ENCODE measurements at places on chromosomes 2 and 18.

GRCh38 chr2:230411570-230412370, 4.2 kb upstream of the SP100 start:
- DNase-seq = peak; percentile 72

DNA sequence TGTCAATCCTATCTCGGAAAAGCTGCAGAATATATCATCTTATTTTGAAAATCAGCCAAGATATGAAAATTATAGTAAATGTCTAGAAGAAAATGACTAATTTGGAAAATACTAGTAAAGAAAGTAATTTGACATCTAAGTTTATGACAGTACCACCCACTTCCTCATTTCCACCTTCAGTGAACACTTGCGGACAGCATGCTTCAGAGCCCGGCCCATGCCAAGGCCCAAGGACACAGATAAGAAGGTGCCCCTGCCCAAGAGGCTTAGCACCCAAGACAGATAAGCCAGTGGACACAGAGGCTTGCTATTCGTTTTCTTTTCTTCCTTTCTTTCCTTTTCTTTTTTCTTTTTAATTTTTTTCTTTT, 4.8 kb upstream of the KCNG2 start:
- DNase-seq = peak; percentile 69

DNA sequence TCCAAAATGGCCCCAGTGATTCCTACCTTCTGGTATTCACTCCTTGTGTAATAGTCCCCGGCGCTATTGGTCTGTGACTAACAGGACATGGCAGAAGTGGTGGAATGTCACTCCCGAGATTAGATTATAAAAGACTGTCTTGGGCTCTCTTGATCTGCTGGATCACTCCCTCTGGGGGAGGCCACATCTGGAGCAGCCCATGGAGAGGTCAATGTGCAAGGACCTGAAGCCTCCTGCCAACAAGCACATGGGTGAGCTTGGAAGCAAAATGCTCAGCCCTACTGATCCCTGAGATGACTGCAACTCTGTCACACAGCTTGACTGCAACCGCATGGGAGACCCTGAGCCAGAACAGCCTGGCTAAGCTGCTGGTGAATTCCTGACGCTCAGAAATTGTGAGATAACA, 94.3 kb upstream of the GLI2 start:
- DNase-seq = no peak

GRCh38 chr18:12659904-12660605, 2.1 kb upstream of the SPIRE1 start:
- DNase-seq = peak; percentile 72

- peak; percentile 31 for DNase-seq
Measured at GRCh38 chr2:56130463-56131070, 53.2 kb upstream of the CCDC85A start.

GRCh38 chr2:224584111-224584784, 915 bp downstream of the CUL3 start:
- DNase-seq = peak; percentile 69

DNA sequence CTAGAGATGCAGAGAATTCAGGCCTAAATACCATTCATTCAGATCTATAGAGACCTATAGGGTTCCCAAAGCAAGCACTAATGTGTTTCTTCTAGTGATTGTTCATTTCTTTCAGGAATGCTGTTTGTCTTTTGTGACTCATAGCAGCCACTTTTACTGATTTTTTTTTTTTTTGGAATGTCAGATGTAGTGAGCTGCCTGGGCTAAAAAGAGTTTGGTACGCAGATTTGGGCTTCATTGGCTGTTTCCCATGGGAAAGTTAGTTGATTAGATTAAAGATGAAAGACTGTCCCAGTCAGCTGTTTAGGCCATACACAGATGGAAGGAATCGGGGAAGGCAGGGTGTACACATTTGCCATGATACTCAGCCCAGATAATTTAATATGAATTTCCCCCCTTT, 87.6 kb downstream of the CDC42EP3 start:
- no peak for DNase-seq

DNA sequence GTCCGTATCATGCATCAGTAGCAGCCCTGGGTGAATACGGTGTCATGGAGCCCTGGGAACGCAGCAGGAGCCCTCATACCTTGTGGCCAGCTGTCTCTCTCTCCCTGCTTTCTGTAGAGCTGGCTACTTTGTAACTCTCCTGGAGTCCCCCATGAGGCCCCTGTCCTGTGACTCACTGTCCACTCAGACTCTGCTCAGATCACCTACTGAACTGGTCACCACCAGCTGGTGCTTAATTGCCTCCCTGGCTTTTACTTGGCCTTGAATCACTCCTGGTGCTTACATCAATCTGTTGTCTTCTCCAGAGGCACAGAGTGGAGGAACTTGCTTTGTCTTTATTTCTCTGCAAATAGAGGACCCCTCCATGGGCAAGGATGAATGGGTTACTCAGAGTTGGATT, 172.7 kb downstream of the HRH4 start:
- DNase-seq = no peak

- no peak for DNase-seq
Measured at GRCh38 chr18:31649978-31650719, 34.2 kb downstream of the B4GALT6 start.

DNA sequence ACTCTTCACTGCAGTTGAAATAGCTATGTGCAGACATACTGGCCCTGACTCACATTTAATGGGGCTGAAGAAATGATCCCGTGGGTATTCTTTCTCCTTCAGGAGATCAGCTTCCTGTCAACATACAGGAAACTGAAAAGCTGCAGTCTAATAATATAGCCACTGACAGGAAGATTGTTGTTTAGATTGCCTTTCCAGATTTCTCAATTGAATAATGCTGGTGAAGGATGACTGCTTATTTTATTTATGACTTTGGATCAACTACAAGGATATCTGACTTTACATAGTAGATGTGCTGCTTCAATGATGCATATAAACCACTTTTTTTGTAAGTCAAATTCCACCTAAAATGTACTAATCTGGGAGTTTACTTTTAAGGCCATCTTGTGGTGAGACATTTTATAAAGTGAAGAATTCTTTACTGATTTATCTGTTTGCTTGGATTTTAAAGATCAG, 93.4 kb upstream of the MAP4K3 start:
- peak; percentile 36 for DNase-seq

- DNase-seq = no peak
Measured at GRCh38 chr2:205975082-205975949, 110.7 kb downstream of the INO80D start.

DNA sequence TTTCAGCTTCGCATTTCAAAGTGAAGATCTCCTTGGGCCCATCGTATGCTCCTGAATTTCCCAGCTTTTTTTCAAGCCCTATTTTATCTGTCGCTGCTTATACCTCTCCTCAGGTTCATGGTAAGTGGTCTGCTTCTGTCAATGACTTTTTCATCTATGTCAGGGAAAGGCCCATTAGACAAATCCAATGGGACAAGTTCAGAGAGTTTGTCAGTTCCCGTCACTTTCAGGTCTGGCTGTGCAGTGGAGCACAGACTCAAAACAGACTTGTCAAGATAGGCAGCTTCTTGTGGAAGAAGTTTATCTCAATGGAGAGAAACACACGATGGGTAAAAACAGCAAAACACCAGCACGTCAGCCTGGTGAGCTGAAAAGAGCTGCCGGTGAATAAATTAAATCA, 100.9 kb upstream of the KLF7 start:
- no peak for DNase-seq

- no peak for DNase-seq
Measured at GRCh38 chr2:138274421-138275291, 226.9 kb upstream of the SPOPL start.

- DNase-seq = no peak
Measured at GRCh38 chr2:132871831-132872230, 201.8 kb upstream of the LYPD1 start.

DNA sequence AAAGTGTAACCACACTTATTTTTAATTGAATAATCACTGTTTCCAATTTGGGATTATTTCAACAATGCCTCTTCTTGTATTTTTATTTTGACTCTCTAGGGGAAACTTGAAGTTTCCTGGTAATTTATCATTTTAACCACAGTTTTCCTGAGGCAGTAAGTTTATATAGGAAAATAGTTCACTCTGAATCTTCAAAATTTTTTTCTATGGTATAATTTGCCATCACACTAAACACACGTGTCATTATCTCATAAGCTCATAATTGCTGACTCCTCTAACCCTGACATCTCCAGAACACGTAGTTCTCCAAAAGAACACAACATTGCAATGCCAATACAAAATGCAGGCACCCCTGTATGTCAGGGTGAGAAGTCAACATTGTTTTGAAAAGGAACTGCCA, 102.2 kb upstream of the FZD7 start:
- no peak for DNase-seq

DNA sequence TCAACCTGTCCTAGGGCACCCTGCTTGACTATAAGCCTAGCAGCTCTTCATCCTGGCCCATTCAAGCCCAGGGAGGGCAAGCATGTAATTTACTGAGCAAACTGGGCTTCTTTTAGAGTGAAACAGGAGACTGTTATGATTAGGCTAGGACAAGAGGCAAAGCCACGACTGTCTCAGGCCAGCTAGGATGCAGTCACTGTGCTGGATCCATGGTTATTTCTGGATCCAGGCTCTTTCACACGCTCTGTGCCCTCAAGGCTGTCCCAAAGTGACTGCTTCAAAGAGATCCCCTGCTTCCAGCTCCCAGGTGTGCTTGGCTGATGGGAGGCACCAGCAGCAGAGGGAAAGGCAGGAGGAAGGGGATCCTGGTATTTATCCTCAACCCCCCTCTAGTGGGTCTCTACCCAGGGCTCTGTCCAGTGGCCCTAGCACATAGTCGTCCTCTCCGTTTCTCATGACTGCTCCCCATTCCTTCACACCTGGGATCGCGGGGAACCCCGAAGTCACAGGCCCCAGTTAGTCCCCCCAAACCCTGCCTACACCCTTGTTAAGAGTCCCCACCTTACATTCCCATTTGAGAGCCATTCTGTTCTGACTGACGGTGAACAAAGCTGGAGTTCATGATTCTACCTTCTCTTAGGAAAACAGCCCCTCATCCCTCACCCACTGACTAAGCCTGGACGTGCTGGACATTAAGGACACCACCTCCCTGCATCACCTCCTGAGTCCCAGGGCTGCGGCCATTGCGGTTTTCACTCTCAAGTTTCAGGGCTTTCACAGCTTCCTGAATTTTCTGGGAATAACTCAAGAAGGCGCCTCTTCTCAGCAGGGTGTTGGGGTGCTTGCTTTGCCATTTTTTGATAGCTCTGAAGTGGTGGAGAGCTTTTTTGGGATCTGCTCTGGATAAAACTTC, 63.2 kb downstream of the POLR1A start:
- DNase-seq = no peak

GRCh38 chr2:12243381-12243780, 473.4 kb upstream of the TRIB2 start:
- no peak for DNase-seq

DNA sequence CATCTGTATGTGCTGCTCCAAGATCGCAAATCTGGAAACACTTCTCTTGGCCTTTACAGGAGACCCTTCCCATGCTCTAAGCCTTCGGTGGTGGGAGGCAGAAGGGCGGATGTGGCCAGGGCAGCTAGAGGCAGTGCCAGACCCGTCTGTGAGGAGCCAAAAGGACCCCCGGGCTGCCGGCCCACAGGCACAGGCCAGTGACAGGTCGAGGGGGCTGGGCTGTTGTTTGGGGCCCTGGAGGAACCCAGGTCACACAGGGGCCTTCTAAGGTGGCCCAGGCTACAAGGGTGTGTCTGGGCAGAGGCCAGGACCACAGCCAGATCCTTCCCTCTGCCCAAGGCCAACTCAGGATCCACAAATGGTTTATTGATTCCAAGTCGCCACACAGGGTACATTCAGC, 49.4 kb downstream of the SLC66A2 start:
- DNase-seq = no peak

- no peak for DNase-seq
Measured at GRCh38 chr2:11749646-11750349, 3.4 kb downstream of the LPIN1 start.

DNA sequence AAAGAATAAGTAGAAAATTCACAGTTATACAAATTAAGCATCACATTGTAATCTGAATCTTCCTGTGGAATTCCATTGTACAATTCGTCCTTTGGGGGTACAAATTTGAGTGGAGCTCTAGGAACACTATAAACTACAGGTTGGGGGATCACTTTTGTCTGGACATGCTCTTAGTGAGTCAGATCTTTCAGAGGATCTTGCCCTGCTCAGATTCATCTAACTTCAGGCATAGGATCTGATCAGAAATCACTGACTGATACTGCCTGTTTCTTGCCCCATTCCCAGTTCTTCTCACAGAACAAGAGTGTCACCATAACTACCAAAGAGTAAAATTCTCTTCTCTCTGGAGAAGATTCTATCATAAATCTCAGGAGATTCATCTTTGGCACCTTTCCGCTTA, 10.7 kb upstream of the VSNL1 start:
- no peak for DNase-seq

GRCh38 chr2:215677481-215677880, 241.6 kb upstream of the FN1 start:
- DNase-seq = no peak

- DNase-seq = no peak
Measured at GRCh38 chr2:133801946-133802345, 233.7 kb upstream of the NCKAP5 start.

GRCh38 chr2:223537115-223537514, 65.0 kb downstream of the SCG2 start:
- no peak for DNase-seq

DNA sequence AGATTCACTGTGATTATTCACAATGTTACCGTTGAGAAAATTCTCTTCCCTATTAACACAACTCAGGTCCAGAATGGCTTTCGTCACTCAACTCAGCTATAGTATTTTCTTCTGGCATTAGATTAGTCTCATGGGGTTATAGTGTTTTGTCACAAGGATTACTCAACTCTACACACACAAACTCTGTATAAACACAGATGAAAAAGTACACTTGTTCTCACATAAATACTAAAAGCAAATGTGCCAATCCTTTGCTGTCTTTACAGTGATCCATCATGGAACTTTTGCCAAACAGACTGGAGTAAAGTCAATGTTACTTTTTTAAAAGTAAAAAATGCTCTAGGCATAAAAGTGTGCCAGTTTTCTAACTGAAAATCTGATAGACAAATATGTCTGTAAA, 267.6 kb downstream of the RBM43 start:
- peak; percentile 1 for DNase-seq

GRCh38 chr2:7795778-7796563, 878.8 kb downstream of the RNF144A start:
- DNase-seq = peak; percentile 83

- DNase-seq = no peak
Measured at GRCh38 chr2:29844713-29845326, 76.6 kb downstream of the ALK start.

GRCh38 chr2:84654414-84654813, 138.1 kb downstream of the DNAH6 start:
- DNase-seq = no peak

DNA sequence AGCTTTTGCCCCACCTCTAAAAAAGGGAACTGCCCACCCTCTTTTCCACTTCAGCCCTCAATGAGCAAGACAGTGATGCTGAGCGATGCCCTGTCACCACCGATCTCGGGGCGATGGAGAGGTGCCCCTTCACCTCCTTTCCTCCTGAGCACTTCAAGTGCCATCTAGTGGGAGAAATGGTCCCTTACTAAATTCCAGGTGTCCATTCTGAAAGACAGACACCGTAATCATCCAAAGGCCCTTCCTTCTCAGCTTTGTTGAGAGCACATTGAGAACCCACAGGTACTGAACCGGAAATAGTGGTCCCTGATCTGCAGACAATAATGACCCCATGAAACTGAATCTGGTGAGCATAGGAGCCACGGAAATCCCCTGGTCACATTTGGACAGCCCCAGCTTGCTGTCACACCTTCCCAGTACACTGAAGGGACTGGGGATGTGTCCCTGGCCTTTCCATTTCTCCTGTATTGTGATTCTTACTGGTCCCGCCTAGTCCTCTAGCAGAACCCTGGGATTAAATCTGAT, 38.5 kb downstream of the KCTD18 start:
- peak; percentile 35 for DNase-seq

Data from suppressor macrophage (primary cell).